Right renal pelvis (tissue), 4 donors: ENCODE measurements at places on chromosomes 5 and 9.
A peak's percentile ranks its signal among the peaks of the same experiment; 100 is the strongest.

DNA sequence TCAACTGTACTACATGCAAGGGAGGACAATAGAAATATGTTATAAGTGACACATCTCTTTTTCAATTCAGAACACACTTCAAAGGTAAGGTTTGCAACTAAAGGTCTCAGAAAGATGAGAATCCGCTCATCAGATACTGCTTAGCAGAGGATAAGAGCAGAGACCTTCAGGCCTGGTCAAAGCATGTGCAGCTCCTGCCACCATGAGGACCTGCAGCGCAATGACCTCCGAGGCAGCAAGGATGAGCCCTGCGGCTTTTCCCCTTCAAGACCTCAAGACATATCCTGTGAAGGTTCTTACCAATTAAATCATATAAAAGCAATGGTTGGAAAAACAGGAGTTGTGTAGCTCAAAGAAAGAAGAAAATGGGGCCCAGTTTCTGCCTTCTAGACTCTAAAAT is 135.8 kb downstream of the TRIM36 start:
- DNase-seq: peak; percentile 0

- no peak for DNase-seq
Observed at GRCh38 chr9:93907551-93908199, 47.5 kb downstream of the BARX1 start.

DNA sequence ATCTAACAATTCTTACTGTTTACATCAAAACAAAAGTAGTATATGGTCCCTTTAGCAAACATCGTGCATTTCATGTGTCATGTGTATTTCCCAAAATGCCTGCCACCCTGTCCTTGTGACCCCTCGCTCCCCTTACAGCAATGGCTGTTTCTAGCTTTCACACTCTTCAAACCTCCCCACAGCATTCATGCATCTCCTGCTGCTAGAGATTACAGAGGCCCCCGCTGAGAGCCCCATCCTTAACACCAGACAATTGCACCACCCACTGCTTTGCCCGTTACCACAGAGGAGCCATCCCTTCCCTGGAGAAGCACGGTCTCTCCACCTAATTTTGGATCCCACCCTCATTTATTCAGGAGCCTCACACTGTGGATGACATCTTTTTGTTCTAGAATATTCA is 149.7 kb upstream of the IRX4 start:
- no peak for DNase-seq

GRCh38 chr5:38360323-38361061 is 102.1 kb downstream of the EGFLAM start:
- no peak for DNase-seq

DNA sequence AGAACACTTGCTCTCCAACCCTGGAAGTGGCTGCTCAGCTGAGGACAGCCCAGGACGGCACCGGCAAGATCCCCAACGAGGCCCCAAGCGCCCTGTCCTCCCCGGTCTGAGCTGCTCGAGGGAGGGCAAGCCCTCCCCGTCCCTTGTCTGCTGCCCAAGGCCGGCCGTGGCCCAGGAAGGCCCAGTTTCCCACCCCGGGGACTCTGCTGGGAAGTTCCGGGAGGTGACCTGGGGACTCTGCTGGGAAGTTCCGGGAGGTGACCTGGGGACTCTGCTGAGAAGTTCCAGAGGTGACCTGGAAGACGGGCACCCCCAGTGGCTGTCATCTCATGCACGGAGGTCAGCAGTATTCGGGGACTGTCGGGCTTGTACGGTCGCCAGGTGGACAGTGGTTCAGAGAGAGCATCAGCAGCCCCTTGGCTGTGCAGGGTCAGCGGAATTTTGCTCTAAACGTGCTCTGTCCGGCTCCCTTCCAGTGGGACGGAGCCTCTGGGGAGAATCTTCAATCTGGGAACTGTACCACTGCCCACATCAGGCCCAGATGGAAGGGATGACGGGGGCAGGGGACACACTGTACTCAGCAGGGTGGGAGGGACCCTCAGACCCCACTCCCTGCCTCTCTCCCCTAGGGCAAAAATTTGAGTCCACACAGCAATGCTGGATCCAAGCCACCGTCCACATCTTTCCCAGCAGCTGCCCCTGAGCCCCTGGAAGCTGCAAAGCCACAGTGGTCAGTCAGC is 7.2 kb downstream of the NACC2 start:
- no peak for DNase-seq

DNA sequence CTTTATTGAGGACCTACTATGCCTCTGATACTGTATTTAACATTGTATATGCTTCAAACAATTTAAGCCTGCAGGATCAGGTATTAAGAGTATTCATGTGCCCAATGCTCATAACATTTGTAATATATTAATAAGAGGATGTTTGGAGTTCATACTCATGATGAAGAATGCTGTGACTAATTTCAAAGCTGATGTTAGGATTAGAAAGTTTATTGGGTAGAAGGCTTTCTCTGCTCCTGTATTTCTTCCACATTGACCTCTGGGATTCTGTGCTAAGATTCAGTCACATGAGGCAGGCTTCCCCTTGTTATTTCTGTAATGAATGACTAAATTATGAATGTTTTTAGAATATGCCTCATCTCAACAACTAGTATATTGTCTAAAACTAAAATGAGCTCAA is 456.4 kb downstream of the NFIB start:
- DNase-seq: no peak

GRCh38 chr5:137695651-137696428 is 40.0 kb downstream of the KLHL3 start:
- DNase-seq: no peak
